ENCODE measurements at places on chromosomes 16 and 17. TPM values are rescaled to one million over a fixed set of nuclear protein-coding genes. Genes with fewer than 3 reads are reported as not detected.
A peak's percentile ranks its signal among the peaks of the same experiment; 100 is the strongest.

Gene MT1A
- 56.7 TPM for total RNA-seq

Gene EVPL
- total RNA-seq: 9.7 TPM

Gene EXOC3L1
- total RNA-seq: 1.3 TPM

Gene ACSM5
- 4.6 TPM for total RNA-seq

Gene SLC5A10
- total RNA-seq: not detected

Gene SLC12A4
- 12.7 TPM for total RNA-seq

Gene DNAH2
- total RNA-seq: 0.18 TPM

Gene TLCD3A
- total RNA-seq: 11.4 TPM

GRCh38 chr16:84836967-84837366 is 17.2 kb downstream of the CRISPLD2 start:
- H3K4me3 ChIP-seq: no peak overlapping the region
- peaks cover 73% of the 10 kb centered on the region for H3K4me1 ChIP-seq
- H3K27me3 ChIP-seq: peaks cover 9% of the 10 kb centered on the region

DNA sequence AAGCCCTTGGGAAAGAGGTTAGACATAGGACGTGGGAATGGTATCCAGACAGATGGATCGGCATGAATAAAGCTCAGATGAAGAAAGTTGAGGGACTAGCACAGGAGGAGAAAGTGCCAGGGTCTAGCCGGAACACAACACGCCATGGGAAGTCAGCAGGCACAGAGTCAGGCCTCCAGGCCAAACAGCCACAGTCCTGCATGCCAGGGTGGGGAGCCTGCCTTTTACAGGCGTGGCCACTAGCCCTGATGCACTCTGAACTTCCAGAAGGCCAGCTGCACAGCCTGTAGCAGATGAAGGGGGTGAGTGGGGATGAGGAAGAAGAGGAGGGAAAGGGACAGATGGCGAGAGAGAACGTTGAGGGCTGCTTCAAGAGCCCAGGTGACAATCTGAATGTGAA is 5.2 kb downstream of the B9D1 start:
- H3K36me3 ChIP-seq: peaks cover 24% of the 10 kb centered on the region
- no peaks in the 10 kb centered on the region for H3K4me1 ChIP-seq
- no peak overlapping the region for H3K27ac ChIP-seq
- no peak for DNase-seq

- no peaks in the 10 kb centered on the region for H3K27me3 ChIP-seq
- H3K36me3 ChIP-seq: peaks cover 18% of the 10 kb centered on the region
- no peak overlapping the region for H3K27ac ChIP-seq
- H3K4me1 ChIP-seq: peaks cover 15% of the 10 kb centered on the region
- DNase-seq: no peak
Measured at GRCh38 chr16:5026664-5027063, 7.1 kb downstream of the NAGPA start.

- no peaks in the 10 kb centered on the region for H3K27me3 ChIP-seq
- DNase-seq: no peak
- H3K36me3 ChIP-seq: peaks cover 78% of the 10 kb centered on the region
- H3K4me3 ChIP-seq: no peak overlapping the region
- H3K27ac ChIP-seq: no peak overlapping the region
Measured at GRCh38 chr17:17264430-17264829, 16.6 kb downstream of the COPS3 start.

GRCh38 chr17:36503456-36504155 is 17.1 kb downstream of the ZNHIT3 start:
- H3K36me3 ChIP-seq: peaks cover 99% of the 10 kb centered on the region
- DNase-seq: no peak
- H3K4me3 ChIP-seq: no peak overlapping the region
- no peaks in the 10 kb centered on the region for H3K4me1 ChIP-seq
- no peak overlapping the region for H3K27ac ChIP-seq

DNA sequence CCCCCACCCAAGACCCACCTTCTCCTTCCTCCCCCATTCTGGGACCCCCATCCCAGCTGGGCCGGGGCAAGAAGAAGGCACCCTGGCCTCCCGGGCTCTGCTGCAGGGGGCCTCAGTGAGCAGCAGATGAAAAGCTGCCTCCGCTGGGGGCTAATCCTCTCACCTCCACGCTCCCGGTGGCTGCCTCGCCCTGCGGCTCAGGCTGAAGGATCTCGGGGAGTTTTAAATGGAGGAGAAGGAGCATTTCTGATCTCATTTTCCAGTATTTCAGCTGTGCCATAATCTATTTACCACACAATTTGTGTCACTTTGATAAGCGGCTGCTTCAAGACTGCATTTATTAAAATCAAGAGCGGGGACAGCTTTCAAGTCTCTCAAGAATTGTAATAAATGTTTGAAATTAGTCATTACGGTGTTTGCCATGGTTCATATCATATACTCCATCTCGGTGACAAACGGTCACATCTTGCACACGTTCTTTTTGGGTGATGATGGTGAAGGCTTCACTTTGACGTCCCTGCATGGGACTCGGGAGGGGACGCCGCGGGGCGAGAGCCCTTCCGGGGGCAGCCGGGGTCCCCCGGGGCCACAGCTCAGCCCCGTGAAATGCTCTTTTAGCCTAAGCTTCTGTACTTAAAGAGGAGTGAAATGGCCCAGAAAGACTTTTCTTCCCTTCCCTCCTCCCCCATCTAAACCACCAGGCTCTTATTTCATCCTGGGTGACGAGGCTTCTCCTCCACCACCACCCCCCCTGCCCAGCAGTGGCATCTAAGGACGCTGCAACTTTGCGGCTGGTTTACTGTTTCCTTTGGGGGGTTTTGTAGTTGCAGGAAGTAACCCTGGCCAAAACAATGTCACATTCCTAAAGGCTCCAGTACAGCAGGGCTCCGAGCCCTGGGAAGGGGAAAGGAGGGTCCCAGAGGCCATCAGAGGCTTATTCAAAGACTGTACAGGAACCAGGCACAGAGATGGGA is 313.1 kb upstream of the TNRC6C start:
- H3K27me3 ChIP-seq: peaks cover 14% of the 10 kb centered on the region
- peak; percentile 41 for DNase-seq
- no peaks in the 10 kb centered on the region for H3K4me1 ChIP-seq
- no peaks in the 10 kb centered on the region for H3K36me3 ChIP-seq
- no peak overlapping the region for H3K27ac ChIP-seq
- H3K4me3 ChIP-seq: no peak overlapping the region

DNA sequence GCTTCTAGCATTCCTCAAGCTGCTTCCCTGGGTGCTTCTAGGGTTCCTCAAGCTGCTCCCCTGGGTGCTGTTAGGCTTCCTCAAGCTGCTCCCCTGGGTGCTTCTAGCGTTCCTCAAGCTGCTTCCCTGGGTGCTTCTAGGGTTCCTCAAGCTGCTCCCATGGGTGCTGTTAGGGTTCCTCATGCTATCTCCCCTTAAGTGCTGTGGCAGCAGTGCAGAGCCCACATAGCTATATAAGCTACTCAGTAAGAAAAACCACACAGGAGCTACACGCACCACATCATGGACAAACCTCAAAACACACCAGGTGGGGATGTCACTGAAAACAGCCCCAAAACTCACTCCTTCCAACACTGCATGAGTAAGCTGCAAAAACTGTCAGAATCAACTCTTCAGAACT is 35.2 kb downstream of the ANKRD11 start:
- peaks cover 41% of the 10 kb centered on the region for H3K4me1 ChIP-seq
- no peaks in the 10 kb centered on the region for H3K36me3 ChIP-seq
- H3K27me3 ChIP-seq: no peaks in the 10 kb centered on the region
- no peak overlapping the region for H3K4me3 ChIP-seq
- DNase-seq: no peak

DNA sequence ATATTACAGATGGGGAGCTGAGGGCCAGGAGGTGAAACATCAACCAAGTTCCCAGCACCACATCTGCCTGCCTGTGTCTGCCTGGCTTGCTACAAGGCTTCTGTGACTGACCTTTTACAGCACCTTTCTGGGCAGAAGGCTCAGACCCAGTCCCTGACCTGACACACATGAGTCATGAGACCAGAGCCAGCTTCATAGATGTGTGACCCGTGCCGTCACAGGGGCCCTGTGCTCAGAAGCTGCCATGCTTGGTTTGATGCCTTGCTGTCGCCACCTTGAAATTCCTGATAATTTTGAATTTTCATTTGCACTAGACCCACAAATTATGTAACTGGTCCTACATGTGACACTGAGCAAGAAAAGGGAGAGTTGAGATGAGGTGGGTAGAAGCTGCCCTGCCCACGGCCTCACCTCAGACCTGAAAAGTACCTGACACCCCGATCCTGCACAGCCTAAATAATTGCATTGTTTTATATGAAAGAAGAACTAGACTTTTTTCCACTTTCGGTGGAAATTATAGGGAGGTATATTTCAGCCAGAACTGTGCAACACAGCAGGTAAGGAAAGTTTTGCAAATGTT is 13.3 kb upstream of the PECAM1 start:
- H3K4me1 ChIP-seq: no peaks in the 10 kb centered on the region
- H3K36me3 ChIP-seq: no peaks in the 10 kb centered on the region
- no peak overlapping the region for H3K27ac ChIP-seq
- no peaks in the 10 kb centered on the region for H3K27me3 ChIP-seq

DNA sequence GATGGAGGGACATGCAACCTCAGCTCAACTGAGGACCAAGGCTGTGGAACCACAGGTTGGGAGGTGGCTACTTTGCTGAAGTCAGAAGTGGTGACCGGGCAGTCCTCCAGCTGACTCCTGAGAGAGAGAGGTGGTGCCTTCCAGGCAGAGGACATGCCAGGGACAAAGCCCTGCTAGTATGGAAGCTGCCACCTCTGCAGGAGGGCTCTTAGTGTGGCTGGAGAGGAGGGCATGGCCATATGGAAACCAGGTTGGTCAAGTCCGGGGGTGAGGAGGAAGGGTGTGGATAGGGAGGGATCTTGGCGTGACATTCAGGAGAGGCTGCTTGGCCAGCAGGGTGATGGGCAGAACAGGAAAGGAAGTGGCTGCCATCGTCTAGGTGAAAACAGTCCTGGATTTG is 5.7 kb downstream of the C16orf86 start:
- peaks cover 7% of the 10 kb centered on the region for H3K36me3 ChIP-seq
- peak overlapping the region; percentile 76 for H3K27ac ChIP-seq
- peaks cover 42% of the 10 kb centered on the region for H3K4me1 ChIP-seq
- H3K27me3 ChIP-seq: no peaks in the 10 kb centered on the region
- no peak for DNase-seq

GRCh38 chr16:50257876-50258275 is 8.5 kb upstream of the ADCY7 start:
- no peak for DNase-seq
- no peak overlapping the region for H3K27ac ChIP-seq
- no peaks in the 10 kb centered on the region for H3K27me3 ChIP-seq
- no peak overlapping the region for H3K4me3 ChIP-seq
- peaks cover 14% of the 10 kb centered on the region for H3K4me1 ChIP-seq

DNA sequence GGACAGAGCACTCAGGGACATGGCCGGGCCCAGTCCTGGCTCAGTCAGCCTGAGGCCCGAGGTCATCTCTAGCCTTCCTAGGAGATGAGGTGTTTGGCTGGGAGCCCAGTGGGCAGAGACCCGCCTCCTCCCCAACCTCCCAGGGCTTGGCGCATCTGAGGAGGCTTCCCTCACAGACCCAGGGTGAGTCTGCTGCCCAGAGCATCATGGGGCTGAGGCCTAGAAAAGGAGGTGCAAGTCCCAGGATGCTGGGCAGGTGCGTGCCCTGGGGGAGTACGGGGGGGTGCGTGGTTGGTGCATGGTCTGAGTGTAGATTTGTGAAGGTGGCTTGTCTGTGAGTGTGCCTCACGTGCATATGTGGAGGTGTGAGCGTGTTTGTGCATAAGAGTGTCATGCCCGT is 4.7 kb downstream of the PDE6G start:
- no peaks in the 10 kb centered on the region for H3K36me3 ChIP-seq
- no peak for DNase-seq
- H3K4me1 ChIP-seq: peaks cover under 1% of the 10 kb centered on the region
- H3K27ac ChIP-seq: no peak overlapping the region
- peaks cover 94% of the 10 kb centered on the region for H3K27me3 ChIP-seq

DNA sequence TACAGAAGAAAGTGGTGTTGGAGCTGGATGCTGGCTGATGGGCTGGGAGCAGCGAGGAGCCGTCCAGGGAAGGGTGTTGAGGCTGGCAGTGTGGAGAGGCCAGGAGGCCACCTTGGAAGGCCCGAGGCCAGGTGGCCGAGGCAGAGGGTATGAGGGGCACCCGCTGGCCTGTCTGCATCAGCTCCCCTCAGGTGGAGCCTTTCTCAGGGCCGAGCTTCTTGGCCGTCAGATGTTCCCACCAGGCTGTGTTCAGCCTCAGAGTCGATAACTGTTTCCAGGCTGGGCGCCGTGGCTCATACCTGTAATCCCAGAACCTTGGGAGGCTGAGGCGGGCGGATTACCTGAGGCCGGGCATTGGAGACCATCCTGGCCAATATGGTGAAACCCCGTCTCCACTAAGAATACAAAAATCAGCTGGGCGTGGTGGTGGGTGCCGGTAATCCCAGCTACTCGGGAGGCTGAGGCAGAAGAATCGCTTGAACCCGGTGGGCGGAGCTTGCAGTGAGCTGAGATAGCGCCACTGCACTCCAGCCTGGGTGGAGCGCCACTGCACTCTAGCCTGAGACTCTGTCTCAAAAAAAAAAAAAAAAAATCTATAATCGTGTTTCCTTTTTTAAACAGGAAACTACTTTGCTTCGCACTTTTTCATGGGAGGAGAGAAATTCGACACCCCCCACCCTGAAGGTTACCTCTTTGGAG is 25.3 kb downstream of the MGRN1 start:
- no peaks in the 10 kb centered on the region for H3K27me3 ChIP-seq
- peaks cover 54% of the 10 kb centered on the region for H3K4me1 ChIP-seq
- peaks cover 18% of the 10 kb centered on the region for H3K36me3 ChIP-seq
- DNase-seq: no peak
- no peak overlapping the region for H3K27ac ChIP-seq

GRCh38 chr17:1626333-1626732 is 2.3 kb downstream of the SLC43A2 start:
- no peaks in the 10 kb centered on the region for H3K27me3 ChIP-seq
- no peak overlapping the region for H3K27ac ChIP-seq
- peaks cover 49% of the 10 kb centered on the region for H3K4me1 ChIP-seq
- no peak overlapping the region for H3K4me3 ChIP-seq

DNA sequence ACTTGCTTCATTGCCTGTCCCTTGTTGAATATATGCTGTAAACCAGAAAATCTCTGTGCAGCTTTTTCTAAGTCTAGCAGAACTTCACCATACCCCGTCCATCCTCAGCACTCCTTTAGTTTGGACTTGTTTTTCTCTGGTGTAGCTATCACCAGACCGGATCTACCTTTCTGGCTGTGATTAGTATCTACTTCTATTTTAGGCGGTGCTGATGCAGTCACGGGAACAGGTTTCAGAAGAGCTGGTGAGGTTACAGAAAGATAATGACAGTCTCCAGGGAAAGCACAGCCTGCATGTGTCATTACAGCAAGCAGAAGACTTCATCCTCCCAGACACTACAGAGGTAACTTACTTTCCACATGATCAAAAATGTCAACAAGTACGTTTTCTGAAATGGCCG is 46.4 kb downstream of the NUP88 start:
- no peak overlapping the region for H3K4me3 ChIP-seq
- no peaks in the 10 kb centered on the region for H3K27me3 ChIP-seq
- H3K4me1 ChIP-seq: no peaks in the 10 kb centered on the region
- no peak overlapping the region for H3K27ac ChIP-seq
- H3K36me3 ChIP-seq: peaks cover 100% of the 10 kb centered on the region
